ENCODE measurements at places on chromosomes 2 and 18. TPM values are rescaled to one million over a fixed set of nuclear protein-coding genes. Genes with fewer than 3 reads are reported as not detected.

- H3K36me3 ChIP-seq, result no peaks in the 10 kb centered on the region
- H3K4me1 ChIP-seq, result peaks cover 5% of the 10 kb centered on the region
- no peak overlapping the region for H3K27ac ChIP-seq
Observed at GRCh38 chr2:15730545-15731212, 139.0 kb downstream of the DDX1 start.

DNA sequence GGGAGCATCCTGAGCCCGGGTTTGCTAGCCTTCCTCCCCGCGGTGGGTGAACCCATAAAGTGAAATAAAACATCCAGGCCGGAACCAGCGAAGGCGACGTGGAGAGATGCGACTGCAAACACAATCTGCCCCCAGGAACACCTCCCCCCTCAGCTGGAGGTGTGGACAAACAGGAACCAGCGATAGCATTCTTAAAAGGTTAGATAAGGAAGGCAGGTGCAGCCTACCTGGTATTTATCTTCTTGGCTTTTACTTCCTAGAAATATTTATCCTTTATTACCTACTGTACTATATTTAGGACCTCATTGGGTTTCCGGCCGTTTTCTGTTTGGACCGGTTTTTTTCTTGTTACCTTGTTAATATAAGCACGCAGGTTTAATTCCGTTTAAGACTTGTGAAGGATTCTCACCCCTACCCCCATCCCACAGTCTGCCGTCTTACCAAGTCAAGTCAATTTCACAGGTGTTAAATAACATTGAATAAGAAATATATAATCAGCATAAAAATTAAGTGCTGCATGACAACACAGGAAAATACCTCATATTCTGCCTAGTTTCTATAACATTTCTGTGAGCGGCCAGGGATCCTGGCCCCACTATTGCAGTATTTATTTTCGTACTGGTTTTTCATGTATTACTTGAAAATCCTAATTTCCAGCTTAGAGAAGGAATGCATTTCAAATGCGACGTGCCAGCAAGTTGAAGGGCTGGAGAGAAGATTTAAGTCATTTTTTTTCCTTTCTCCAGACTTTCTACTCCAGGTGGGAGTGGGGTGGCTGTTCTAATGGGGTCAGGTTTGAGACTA is 224.0 kb upstream of the ID2 start:
- H3K27me3 ChIP-seq, result no peaks in the 10 kb centered on the region
- H3K4me1 ChIP-seq, result peaks cover 33% of the 10 kb centered on the region
- no peaks in the 10 kb centered on the region for H3K36me3 ChIP-seq
- peak overlapping the region; percentile 70 for H3K27ac ChIP-seq
- H3K4me3 ChIP-seq, result peak overlapping the region; percentile 20

The OSR1 gene
- 12.2 TPM for polyA plus RNA-seq

The MPP4 gene
- not detected for polyA plus RNA-seq

GRCh38 chr2:240620859-240621258 is 4.4 kb upstream of the GPR35 start:
- H3K4me1 ChIP-seq, result no peaks in the 10 kb centered on the region
- no peaks in the 10 kb centered on the region for H3K27me3 ChIP-seq
- no peaks in the 10 kb centered on the region for H3K36me3 ChIP-seq

DNA sequence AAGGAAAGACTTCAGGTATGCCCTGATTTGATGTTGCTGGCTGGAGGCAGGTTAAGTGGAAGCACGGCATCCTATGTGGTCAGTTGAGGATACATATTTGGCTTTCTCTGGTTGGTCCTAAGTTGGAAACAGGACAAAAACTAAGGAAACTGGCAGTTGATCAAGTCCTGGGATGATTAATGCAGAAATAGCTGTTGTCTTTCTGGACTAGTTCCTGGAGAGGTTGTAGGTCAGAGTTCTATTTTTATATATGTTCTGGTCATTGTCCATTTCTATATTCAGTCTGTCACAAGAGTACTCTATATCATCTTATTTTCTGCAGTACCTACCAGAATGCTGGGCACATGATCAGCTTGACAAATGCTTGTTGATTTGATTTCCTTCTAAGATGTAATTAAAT is 4.0 kb upstream of the SLC35F5 start:
- no peaks in the 10 kb centered on the region for H3K36me3 ChIP-seq
- H3K4me3 ChIP-seq, result no peak overlapping the region

- no peak overlapping the region for H3K27ac ChIP-seq
- no peak for DNase-seq
- H3K27me3 ChIP-seq, result no peaks in the 10 kb centered on the region
- no peaks in the 10 kb centered on the region for H3K4me1 ChIP-seq
Observed at GRCh38 chr2:178426388-178426787, 24.6 kb downstream of the PRKRA start.

- H3K27ac ChIP-seq, result no peak overlapping the region
- DNase-seq, result peak; percentile 86
- H3K4me3 ChIP-seq, result no peak overlapping the region
- peaks cover 1% of the 10 kb centered on the region for H3K4me1 ChIP-seq
- H3K27me3 ChIP-seq, result no peaks in the 10 kb centered on the region
Observed at GRCh38 chr18:45359275-45360009, 255.8 kb upstream of the SLC14A2 start.

All from small intestine (tissue), 16 donors.